ENCODE measurements at places on chromosomes 6 and 20.

DNA sequence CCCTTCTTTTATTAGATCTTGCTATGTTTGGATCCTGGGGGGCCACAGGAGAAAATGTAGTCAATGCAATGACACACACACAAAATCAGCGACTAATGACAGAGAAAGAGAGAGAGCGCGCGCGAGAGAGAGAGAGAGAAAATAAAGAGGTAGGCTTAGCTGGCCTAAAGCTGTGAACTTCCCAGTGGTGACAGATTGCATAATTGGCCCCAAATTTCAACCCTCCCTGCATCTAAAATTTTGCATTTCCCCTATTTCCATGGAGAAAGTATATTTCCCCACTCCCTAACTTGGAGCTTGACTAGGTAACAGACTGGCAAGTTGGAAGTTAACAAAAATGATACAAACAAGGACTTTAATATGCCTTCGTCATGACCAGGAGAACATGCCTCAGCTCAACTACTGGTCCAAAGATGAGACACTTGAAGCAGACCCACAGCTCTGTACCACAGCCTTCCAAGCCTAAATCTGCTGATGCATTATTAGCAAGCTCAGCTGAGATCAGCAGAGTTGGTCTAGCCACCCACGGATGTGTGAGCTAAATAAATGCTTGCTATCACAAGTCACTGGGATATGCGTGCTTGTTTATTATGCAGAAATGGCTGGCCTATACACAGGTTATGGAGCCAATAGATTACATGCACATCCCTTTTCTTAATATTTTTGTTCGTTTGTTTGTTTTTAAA lies 118.1 kb upstream of the PRDM1 start:
- DNase-seq: no peak

GRCh38 chr20:4029505-4030467 lies 14.4 kb upstream of the RNF24 start:
- no peak for DNase-seq

GRCh38 chr20:32675223-32675975 lies 1.7 kb upstream of the C20orf203 start:
- DNase-seq: peak; percentile 54

GRCh38 chr20:10316582-10316981 lies 98.0 kb downstream of the SNAP25 start:
- no peak for DNase-seq

DNA sequence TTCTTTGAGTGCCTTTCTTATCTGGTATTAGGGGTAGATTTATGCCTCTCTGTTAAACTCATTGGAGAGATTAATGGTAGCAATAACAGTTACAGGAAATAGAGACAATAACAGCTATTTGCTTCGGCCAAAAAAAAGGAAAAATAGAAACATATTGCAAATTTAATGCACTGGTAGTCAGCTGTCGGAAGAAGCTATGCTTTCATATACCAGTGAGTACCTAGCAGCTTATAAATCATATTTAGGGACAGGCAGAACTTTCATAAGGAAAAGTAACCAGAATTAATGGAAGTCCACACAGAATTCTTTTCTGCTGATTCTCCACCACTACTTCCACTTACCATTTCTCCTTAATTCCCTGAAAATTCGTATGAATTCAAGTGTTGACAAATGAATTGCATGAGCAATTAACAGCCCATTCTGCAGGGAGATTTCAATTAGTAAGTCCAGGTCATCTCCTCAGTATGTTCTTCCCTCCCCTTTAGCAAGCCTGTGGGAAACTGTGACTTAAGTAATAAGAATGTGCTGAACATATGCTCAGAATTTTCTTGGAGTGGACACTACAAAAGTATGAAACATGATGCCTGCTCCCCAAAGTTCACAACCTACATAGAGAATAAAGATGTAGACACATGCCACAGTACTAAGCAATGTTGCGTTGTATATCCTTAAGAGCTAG lies 196.7 kb upstream of the KCNQ5 start:
- no peak for DNase-seq

- DNase-seq: no peak
These were observed 9.1 kb upstream of the MAPK13 start for GRCh38 chr6:36120979-36121786.

DNA sequence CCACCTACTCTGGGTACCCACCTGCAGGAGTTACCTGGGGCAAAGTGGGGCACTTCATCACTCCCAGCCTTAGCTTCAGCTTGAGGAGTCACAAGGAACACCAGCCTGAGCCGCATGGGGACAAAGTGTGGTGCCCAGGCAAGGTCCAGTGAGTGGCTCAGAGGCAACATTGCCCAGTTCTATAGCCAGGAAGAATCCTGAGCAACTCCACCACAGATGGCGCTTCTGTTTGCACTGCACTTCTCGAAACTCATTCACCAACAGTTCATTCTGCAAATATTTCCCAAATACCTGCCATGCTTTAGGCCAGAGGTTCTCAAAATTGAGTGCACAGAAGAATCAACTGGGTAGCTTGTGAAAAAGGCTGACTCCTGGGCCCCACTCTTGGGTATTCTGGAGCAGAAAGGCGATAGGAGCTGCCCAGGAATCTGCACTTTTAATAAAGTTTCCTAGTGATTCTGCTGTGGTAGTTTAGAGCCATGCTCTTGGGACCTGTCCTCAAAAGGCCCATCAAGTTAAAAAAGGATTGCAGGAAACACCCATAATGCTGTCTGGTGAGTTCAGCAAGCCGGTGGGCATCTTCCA lies 83.1 kb downstream of the VEGFA start:
- no peak for DNase-seq

- no peak for DNase-seq
These were observed 42.1 kb downstream of the SLC52A3 start for GRCh38 chr20:726160-726559.

DNA sequence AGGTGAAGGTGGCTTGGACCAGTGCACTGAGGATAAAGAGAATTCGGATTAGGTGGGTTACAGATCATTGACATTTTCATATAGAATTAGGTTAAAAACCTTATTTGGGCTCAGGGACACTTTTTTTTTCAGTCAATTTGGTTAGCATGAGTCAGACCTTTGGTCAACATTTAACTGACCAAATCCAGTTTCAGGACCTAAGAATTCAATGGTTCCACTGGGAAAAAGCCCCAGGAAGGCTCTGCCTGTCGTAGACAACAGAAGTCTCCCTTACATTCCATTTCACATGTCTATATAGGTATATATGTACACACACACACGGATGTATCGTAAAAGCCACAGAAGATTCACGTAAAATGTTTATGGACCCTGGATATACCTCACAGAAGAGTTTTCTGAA lies 184.2 kb upstream of the RREB1 start:
- no peak for DNase-seq

DNA sequence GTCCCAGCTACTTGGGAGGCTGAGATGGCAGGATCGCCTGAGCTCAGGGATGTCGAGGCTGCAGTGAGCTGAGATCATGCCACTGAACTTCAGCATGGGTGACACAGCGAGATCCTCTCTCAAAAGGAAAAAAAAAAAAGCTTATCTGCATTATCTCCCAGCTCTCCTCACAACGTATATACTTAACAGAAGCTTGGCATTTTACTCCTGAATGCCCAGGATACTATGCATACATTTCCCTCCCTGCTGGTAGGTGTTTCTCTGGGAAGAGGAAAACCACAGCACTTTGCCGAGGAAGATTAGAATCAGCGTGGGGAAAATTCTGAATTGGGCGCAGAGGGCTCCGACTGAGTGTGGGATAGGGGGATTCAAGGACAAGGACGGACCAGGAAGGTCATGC lies 800.6 kb downstream of the DHX35 start:
- no peak for DNase-seq

GRCh38 chr6:18260448-18261106 lies 3.8 kb downstream of the DEK start:
- no peak for DNase-seq

DNA sequence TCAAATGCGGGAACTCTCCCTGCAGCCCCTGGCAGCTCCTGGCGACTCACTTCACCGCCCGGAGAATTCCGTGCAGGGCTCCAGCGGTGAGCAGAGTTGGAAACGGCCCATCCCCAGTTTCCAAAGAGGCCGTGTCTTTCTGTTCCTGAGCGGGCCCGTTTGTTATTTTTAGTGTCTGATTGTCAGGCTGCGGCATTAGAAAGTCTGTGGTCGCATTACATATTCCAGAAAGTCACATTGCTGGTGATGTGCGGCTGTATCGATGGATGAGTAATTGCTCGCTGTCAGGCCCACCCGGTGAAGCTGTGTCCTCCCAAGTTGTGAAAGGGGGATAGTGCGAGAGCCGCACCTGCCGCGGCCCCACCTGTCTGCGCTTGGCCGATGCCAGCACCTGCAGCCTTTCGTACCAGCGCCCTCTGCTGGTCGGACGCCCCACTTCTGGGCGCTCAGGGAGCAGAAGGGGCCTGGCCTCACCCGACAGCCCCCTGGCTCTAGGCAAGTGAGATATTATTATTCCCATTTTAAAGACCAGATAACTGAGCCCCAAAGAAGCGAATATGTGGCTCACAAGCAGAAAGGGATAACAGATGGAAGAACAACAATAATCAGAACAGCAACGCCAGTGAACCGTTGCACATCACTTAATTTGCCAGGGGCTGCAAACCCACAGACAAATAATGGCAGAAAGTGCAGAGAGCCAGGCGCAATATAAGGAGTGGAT lies 244.9 kb downstream of the TSHZ2 start:
- DNase-seq: peak; percentile 18

DNA sequence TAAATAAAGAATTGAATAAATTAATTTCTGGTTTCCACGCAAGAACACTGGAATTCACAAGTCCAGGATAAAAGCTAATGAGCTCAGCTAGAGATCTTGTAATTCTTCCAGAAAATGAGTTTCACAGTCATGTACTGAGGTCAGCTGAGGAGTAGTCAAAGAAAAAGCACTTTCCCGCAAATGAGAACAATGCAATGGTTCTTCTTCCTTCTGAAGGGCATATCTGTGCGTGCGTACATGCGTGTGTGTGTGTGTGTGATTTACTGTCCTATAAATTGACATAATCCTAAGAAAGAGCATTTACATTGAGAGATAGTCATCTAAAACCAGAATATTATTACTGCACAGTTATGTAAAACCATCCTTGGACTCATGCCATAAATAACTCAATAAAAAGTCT lies 968.9 kb upstream of the EYS start:
- no peak for DNase-seq

DNA sequence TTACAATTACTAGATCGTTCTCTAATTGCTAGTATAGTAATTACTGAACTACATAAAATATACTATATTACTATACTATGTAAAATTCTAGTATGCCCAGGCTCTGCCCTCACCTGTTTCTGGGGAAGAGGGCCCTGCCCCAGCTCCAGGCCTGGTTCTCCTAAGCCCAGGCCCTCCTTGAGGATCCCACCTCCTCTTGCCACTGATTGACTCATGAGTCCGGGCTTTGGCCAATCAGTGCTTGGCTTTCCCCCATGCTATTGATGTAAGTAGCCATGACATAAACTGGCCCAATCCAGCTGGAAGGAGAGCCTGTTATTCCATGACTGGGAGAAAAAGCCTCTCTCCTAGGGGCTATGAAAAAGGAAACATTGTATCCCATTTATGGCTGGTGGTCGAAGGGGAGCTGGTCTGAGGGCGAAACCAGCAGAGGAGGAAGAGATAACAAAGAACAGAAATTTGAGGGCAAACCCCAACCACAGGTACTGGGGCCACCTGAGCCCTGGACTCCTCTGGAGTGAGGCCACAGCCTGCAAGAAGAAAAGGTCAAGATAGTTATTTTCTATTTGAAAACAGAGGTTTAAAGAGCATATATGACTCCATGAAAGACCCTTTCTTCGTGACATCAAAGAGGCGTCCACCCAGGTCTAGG lies 129.3 kb upstream of the CD93 start:
- no peak for DNase-seq

DNA sequence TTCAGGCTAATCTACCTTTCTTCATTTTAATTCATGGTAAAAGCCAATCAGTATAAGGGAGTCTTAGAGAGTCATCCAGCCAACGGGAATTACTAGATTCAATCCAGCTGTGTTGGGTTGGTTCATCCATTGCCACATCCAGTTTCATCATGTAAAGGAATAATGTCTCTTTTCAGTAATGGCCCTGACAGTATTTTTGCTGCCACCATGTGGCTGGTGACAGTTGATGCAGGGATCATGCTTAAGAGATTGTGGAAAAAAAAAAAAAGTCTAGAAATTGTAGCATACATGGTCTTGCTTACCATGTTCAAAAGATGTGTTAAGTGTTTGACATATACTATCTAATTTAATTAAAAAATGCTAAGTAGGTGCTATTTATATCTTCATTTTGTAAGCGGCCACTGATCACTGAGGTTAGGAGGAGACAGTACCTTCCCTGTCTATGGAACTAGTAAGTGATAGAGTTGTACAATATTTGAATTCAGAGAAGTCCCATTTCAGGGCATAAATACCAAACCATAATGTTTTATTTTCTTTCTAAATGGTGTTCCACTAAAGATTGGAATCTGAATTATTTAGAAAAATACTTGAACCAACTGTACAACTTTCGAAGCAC lies 135.9 kb downstream of the KHDRBS2 start:
- peak; percentile 42 for DNase-seq

DNA sequence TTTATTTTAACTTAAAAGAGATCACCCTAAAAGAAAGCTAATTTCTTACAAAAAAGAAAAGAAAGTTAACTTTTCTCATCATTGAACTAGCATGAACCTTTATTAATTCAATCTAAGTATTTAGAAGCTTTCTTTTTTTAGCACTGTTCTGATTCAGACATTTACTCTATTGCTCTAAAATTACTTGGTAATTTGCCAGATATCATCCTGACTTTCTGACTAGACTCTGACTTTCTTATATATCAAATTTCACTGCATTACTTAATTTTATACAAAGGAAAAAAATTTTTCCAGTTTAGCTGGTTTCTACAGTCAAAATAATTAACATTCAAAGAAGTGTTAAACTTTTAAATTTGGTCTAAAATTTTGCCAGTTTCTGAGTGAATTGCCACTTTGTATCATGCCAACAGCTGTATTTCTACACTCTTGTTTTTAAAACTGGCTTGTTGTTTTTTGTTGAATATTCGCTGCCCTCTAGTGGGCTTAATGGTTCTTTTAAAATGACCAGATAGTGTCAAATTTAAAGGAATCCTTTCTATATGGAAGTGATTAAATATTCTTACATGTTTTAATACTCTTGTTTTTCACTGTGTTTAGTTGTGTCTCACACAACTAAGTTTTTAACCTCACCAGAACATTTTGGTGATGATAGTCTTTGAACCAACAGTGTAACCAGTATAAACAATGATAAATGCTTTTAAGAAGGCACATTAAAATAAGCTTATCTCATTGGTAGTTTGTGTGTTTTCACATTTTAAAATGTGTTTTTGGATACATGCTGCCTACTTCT lies 102.0 kb downstream of the POPDC3 start:
- peak; percentile 11 for DNase-seq

Data from Jurkat, Clone E6-1 (cell line).